Islet precursor cell (in vitro differentiated cells): ENCODE measurements at places on chromosomes 2 and 18.

- no peak for DNase-seq
Observed at GRCh38 chr2:68857855-68858456, 13.2 kb downstream of the BMP10 start.

GRCh38 chr2:9311488-9311887 is 104.9 kb downstream of the ASAP2 start:
- peak; percentile 61 for DNase-seq

- DNase-seq, result no peak
Observed at GRCh38 chr2:62806231-62806630, 100.7 kb downstream of the EHBP1 start.

GRCh38 chr18:37253394-37254235 is 312.0 kb downstream of the CELF4 start:
- peak; percentile 75 for DNase-seq

GRCh38 chr2:10817413-10817812 is 4.8 kb upstream of the PDIA6 start:
- peak; percentile 84 for DNase-seq

DNA sequence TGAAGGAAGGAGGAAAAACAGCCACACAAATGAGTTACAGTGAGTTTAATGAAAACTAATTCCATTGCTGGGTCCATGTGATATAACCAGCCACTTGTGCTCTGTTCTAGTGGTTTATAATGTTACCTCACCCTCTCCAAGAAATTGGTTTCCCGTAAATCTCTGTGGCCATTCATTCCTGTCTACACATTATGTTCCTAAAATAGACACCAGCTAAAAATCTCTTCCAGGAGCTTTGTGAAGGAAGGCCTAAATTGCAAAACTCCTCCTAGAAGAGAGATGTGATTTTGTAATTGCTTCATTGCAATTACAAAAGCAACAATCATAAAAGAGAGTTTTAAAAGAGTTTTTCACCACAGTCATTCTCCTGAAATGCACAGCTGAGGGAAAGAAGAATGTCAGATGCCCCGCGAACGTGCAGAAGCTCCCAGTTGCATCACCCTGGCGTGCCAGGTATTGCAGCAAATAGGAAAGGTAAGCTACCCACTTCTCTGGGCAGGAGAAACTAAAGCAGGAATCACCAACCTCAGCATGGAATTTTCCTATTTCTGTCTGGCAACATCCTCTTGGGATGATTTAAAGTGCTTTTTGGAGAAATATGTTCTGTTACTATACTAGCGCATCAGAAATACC is 1.7 kb downstream of the SCN1A start:
- DNase-seq, result no peak

DNA sequence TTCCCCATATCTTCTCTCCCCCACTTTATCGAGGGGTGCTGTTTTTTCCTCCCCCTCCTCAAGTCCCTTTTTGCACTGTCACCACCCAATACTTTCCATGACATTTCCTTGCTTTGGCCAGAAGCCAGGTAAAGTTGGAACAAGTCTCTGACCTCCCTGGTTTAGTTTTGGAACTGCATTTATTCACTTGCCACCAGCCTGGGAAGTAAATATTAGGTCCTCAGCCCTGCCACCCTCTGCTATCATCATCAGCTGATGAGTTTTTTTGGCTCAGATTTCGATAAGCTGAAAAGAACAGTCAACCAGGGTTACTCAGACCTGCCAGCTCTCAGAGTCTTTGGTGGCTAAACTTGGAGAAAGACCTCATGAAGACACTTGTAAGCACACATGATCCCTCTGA is 47.0 kb downstream of the DHRS9 start:
- no peak for DNase-seq

DNA sequence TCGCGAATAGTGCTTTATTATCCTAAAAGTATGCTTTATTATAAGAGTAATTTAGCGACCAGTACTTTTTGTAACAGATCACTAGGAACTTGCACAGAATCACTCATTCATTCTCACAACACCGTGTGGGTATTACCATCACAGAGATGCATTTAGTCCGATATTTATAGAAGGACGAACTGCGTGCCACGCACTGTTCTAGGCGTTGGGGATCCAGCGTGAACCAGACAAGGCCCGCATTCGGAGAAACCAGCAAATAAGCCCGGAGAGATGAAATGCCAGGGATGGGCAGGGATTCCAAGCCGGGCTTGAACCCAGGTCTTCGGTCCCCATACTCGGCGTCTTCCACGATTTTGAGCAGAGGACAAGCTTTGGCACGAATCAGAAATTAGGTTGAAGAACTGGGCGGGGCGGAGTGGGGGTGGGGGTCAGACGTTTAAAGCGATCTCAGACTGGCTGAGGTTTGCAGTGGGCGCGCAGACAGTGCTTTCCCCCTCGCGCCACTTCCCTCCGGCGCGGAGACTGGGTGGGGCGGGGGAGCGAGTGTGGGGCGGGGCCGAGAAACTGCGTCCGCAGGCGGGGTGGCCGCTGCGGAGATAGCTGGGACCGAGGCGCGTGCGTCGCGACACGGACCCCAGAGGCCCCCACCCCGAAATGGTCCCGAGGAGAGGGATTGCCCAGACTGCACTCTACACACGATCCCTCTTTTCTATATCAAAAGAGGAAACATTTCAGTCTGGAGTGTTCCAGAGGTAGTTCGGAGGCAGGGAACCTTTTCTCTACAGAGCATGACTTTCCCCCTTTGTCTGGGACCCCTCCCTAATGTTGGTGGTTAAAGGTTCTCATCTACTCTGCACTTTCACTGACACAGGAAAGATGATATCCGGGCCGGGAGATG is 1.1 kb upstream of the CXCR4 start:
- peak; percentile 81 for DNase-seq

DNA sequence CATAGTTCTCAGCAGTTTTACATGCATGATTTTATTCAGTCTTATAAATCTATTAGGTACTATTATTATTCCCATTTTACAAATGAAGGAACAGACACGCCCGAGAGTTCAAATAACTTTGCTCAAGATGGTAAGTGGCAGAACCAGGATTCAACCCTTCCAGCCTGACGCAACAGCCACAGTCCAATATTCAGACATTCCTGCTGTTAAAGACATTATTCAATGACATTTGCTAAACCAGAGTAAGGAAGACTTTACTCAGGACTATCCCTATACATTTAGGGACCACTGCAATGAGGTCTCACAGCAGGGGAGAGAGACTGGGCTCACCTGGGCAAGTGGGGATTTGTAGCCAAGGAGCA is 29.4 kb upstream of the IGFBP2 start:
- no peak for DNase-seq
